Stimulated activated CD8-positive, alpha-beta memory T cell treated with anti-CD3 and anti-CD28 coated beads, Interleukin-15, amount 100 ng/mL, for 48 hours (primary cell): ENCODE measurements at places on chromosomes 4 and X.

GRCh38 chr4:185925910-185926360 lies 113.9 kb upstream of the SORBS2 start:
- no peak for DNase-seq

DNA sequence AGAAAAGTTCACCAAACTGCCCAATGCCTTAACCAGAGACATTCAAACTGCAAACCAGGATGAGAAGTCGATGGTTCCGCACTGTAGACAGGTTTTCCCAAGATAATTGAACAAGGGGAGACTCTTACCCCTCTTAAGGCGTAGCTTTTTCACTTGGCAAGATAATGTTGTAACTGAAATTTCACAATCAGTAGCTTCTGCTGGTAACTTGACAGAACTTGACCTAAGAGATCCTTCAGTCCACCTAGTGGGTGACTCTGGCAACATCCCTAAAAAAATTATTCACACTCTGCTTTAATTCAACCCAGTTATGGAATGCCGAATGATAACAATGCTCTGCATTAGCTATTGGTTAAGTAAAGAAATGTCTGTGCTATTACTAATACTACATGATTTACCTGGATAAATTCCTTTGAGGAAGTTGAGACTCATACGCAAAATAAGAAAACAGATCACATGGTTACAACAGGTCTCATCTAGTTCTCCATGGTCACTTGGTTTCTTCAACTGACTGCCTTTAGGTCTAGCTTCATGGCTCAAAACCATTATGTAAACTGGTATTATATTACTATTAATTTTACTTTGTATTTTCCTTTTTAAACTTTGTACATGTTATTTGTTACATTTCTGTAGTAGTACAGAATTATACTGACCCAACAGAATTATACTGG lies 9.1 kb downstream of the ELF2 start:
- DNase-seq: no peak

DNA sequence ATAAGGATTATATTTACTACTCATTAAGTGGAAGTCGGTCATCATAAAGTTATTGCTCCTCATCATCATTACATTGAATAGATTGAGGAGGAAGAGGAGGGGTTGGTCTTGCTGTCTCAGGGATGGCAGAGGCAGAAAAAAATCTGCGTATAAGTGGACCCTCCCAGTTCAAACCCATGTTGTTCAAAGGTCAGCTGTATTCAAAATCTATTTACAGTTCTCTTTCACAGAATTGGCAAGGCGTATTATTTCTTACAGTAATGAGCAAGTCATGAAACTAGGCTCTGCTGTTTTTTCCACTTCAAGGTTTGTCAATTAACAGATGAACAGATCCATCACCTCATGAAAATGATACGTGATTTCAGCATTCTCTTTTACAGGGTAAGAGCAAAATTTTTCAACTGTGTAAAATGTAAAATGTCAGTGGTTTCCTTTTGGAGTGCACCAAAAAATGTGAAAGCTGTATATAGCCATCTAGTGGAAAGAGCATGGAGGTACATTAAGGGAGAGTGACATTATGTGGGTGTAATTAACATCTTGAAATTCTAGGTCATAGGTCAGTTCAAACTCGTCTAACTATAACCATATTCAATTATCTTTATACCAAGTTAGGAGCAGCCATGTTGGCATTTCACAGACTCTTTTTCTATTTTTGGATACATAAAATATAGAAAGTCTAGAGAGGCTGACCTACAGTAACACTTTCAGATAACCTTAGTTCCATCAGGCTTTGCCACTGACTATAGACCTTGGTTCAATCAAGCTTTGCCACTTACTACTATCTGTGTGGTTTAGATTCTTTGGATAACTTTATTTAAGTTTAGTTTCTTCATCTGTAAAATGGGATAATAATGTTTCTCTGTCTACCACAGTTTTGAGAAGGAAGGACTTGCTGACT lies 30.1 kb downstream of the NEIL3 start:
- DNase-seq: no peak

DNA sequence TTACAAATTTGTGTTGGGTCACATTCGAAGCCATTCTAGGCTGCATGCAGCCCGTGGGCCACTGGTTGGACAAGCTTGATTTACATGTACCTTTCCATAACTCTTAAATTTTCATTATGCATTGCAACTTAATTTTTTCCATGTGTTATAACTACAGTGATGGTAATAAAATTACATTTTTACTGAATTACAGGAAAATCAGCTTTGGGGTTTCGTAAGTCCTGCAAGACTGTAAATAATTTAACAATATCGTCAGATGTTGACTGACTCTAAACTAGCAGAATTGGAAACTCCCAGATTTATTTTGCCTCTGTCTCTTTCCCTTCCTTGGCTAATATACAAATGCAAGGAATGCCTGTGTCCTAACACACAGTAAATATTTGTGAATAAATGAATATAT lies 88.0 kb upstream of the RAPGEF2 start:
- DNase-seq: no peak

GRCh38 chrX:154490021-154490413 lies 412 bp downstream of the SLC10A3 start:
- no peak for DNase-seq

DNA sequence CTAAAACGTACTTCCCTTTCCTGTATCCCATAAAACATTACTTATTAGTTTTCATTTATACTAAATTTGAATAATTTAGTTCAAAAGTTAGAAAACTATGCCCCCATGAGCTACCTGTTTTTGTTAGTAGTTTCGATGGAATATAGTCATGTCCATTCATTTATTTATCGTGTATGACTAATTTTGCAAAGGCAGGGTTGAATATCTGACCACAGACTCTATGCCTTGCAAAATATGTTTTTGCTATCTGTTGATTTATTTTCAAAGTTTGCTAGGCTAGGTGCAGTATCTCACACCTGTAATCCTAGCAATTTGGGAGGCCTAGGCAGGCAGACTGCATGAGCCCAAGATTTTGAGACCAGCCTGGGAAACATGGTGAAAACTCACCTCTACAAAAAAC lies 78.4 kb downstream of the PDS5A start:
- DNase-seq: no peak

DNA sequence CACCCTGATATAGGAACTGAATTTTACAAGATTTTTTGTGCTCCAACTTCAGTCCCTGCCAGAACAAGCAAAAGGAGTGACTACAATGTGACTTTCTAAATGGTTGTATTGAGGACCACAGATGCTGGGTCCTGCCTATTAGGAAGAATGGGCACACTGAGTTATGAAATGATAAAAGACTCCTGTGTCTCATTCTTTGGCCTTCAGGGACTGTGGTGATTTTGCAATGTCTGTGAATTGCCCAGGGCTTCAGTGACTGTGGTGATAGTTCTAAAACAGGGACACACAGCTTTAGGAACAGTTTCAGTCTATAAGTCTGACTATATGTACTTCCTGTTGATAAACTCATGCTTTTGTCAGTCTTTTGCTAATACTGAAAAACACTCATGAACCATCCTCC lies 210.2 kb downstream of the DMD start:
- no peak for DNase-seq

DNA sequence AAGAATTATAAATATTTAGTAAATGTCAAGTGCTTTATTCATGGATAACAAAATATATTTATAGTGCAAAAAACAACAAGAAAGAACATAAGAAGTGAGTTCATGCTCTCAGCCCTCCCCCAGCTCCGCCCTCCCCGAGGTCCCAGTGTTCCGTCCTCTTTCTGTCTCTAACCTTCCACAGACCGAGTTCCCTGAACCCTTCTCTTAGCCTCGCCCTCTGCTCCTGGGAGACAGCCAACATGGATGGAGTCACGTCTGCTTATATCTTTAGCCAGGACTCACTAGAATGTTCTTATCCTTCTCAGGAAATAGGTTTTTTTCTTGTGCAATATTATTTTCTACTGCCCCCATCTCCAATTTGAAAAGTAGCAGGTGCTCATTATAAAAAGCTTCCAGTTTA lies 40.1 kb upstream of the HELT start:
- no peak for DNase-seq

- DNase-seq: no peak
Measured at GRCh38 chrX:129760155-129760554, 19.6 kb upstream of the SASH3 start.

DNA sequence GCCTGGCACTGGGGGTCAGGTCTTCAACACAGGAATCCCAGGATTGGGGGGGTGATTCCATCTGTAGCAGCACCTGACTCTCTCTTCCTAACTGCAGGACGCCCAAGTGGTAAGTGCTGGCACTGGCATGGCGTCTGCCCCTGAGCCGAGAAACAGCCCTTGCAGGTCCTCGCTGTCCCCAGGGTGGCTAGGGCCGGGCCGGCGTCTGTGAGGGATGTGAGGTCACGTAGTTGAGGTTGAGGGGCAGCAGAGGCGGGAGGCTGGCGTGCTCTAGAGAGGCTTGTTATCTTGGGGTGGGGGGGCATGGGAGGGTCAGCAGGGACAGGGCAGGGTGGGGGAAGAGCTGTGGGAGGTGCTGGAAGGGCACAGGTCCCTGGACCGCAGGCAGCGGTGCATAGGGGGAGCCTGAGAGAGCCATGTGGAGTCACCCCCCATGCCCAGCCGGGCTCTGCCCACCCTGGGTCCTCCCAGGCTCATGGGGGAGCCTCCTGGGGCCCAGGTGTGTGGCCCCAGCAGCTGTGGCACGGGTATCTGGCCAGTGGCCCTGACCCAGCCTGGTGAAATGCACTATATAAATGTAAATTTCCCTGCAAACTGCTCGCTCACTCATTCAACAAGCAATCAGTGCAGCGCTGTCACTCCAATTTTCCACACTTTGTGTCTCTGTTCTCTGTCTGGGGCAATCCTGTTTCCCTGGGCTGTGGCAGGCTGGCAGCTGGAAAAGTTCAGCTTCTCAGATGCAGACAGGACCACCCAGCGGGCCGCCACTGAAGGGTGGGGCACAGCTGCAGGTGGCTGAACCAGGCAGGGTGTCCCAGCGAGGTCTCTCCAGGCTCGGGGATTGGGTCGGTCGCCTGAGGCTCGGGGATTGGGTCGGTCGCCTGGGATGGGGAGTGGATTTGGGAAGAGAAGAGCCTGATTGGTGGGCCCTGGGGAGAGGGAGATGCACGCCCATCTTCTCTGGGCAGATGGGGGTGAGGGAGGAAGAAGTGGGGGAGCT lies 102.2 kb upstream of the NKX1-1 start:
- no peak for DNase-seq

DNA sequence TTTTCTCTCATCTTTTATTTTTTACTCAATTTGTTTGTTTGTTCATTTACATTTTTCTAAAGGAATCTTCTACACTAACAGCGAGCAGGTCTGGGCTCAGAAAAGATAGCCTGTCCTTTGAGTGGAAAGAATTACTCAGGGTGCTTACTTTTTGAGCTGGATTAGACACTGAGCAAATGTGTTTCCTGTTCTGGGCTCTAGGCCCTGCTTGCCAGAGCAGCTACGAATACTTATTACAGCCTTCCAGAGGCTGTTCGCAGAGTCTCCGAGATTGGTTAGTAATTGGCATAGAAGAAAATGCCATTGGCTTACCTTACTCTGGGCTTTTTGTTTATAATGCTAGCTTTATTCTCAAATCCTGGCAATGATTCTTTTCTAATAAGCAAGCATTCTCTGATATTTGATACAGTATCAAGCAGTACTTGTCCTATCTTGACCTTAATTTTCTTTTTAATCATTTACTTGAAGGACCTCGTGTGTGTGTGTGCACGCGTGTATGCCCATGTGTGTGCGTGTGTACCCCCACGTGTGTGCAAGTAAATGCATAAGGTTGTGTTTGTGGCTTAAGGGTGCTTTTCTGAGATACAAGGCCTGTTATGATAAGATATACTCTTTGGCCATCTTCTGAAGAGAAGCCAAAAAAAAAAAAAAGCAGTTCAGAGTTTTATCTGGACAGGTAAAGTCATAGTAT lies 76.2 kb upstream of the GRXCR1 start:
- no peak for DNase-seq

DNA sequence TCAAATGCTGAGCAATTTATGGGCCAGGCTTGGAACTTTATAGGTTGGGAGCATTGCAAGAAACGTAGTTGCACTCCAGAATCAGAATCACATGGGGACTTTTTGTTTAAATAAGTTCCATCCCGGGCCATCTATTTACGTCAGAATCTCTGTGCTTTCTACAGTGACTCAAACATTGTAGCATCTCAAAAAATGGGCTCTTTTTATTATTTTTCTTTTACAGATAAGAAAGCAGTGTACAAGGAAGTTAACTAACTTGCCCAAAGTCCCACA lies 10.2 kb downstream of the CC2D2A start:
- DNase-seq: no peak

- no peak for DNase-seq
Measured at GRCh38 chr4:158443731-158444130, 78.0 kb upstream of the RXFP1 start.

DNA sequence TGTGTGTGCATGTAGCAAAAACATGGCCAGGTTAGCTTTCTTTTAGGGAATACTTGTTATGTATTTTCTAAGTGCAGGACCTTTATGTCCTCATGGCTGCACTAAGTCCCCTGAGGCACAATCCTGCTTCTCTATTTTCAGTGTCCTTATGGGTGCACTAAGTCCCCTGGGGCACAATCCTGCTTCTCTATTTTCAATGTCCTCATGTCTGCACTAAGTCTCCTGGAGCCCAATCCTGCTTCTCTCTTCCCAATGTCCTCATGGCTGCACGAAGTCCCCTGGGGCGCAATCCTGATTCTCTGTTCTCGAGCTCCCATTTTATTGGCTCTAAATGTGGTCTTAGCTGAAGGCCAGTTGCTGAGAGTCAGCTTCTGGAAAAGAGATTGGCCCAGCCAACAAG lies 49.7 kb upstream of the GPRIN3 start:
- DNase-seq: no peak

GRCh38 chrX:24876530-24877287 lies 139.1 kb downstream of the ARX start:
- DNase-seq: no peak

DNA sequence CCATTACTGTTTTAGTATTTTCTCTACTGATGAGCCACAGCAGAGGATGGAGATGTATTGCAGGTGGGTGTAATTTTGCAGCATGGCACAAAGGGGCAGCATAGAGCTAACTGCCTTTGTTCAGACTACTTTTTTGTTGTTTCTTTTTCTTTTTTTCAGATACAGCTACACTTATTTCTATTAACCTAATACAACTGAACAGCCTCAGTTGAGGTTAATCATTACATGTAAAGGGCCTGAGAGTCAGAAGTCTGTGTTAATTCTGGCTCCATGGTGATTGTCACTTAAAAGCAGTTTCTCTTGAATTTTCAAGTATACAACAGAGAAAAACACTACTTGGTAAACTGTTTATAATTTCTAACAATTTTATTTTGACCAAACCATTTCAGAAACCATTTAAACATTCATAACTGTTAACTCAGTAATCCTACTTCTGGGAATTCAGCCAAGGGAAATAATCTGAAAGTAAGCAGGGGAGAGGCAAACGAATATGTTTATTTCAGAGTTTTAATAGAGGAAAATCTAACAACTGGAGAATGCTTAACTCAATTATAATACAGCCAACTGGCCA lies 13.9 kb upstream of the PPEF2 start:
- DNase-seq: no peak

- DNase-seq: no peak
Measured at GRCh38 chr4:10949039-10949733, 264.6 kb upstream of the CLNK start.

GRCh38 chr4:3750334-3750733 lies 15.9 kb upstream of the ADRA2C start:
- no peak for DNase-seq

GRCh38 chrX:19829814-19830213 lies 57.6 kb downstream of the SH3KBP1 start:
- DNase-seq: no peak
